ENCODE measurements at places on chromosomes 12 and 14.

DNA sequence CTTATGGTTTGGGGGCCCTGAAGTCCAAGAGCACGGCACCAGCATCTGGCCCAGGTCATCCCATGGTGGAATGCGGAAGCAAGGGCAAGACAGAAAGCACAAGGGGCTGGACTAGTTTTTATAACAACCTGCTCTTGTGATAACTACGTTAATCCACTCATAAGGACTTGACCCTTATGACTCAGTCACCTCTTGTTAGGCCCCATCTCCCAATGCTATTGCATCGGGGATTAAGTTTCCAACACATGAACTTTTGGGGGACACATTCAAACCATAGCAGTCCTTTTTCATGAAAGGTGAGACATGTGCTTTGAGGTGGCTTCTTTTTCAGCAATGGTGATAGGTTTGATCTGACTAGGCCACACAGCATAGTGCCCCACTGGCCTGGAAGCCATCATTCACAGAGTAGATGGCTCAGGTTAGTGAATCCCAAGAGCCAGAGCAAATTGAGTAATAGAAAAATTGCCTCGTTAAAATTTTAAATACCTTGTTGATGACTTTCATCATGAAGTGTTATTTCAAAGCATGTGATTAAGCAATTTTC is 12.1 kb downstream of the FRMD6 start:
- no peak overlapping the region for H3K4me3 ChIP-seq
- H3K27ac ChIP-seq = no peak overlapping the region
- H3K27me3 ChIP-seq = peaks cover 4% of the 10 kb centered on the region
- no peaks in the 10 kb centered on the region for H3K36me3 ChIP-seq
- no peaks in the 10 kb centered on the region for H3K4me1 ChIP-seq

GRCh38 chr14:36293824-36294223 is 26.6 kb downstream of the MBIP start:
- no peaks in the 10 kb centered on the region for H3K27me3 ChIP-seq
- DNase-seq = no peak
- H3K4me3 ChIP-seq = no peak overlapping the region
- H3K4me1 ChIP-seq = no peaks in the 10 kb centered on the region
- H3K36me3 ChIP-seq = peaks cover 16% of the 10 kb centered on the region
- no peak overlapping the region for H3K27ac ChIP-seq

DNA sequence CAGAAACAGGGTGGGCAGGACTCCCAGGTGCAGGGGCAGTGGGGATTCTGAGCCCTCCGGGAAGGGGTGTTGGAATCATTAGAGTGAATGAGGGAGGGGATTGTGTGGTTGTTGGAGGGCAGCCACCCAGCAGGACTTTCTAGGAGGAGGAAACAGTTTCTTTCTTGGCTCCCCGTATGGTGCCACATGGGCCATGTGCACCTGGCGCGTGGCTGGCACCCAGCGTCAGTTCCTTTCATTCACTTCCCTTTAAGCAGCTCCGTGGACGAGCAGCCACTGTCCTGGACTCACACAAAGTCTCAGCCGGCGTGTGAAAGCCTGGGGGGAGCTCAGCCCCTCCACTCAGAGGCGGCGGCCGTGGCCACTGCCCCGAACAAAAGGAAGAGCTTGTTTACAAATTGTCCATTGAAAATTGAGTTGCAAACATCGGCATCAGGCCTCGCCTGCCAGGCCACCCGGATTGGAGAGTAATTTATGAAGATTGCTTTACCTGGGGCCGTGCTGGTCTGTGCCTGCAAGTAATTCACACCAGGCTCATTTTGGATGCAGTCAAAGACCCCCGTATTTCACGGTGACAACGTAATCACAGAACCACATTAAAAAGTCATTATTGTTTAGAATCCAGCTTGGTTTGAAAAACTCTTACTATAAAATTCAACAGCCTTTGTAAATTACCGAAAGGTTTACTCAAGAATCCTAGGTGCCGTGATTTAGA is 101.7 kb upstream of the C14orf180 start:
- H3K36me3 ChIP-seq = no peaks in the 10 kb centered on the region
- no peak overlapping the region for H3K27ac ChIP-seq
- DNase-seq = no peak
- no peak overlapping the region for H3K4me3 ChIP-seq

- no peak overlapping the region for H3K4me3 ChIP-seq
- H3K27me3 ChIP-seq = no peaks in the 10 kb centered on the region
- H3K4me1 ChIP-seq = no peaks in the 10 kb centered on the region
- H3K36me3 ChIP-seq = no peaks in the 10 kb centered on the region
- no peak for DNase-seq
- H3K27ac ChIP-seq = no peak overlapping the region
These were observed 375.1 kb upstream of the DDHD1 start for GRCh38 chr14:53528185-53528671.

GRCh38 chr14:55240526-55241178 is 30.6 kb upstream of the FBXO34 start:
- no peaks in the 10 kb centered on the region for H3K36me3 ChIP-seq
- H3K4me1 ChIP-seq = no peaks in the 10 kb centered on the region
- H3K27me3 ChIP-seq = no peaks in the 10 kb centered on the region

DNA sequence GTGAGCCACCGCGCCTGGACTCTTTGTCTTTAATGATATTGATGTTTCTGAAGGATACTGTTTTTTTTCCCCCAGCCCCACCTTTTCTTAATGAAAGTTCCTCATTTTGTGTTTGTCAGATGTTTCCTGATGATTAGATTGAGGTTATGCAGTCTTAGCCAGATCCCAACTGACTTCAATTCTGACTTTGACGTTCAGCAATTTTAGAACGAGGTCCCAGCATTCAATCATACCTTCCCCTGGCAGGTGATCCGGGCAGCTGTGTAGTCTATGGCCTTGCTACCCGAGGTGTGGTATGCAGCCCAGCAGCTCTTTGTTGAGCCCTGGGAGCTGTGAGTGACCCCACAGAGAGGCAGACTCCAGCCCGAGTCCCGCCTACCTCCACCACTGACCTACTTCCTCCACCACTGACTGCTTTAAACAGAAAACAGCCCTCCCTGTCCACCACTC is 82.7 kb downstream of the LGMN start:
- H3K27ac ChIP-seq = peak overlapping the region; percentile 71
- H3K27me3 ChIP-seq = no peaks in the 10 kb centered on the region
- H3K4me3 ChIP-seq = no peak overlapping the region
- peaks cover 81% of the 10 kb centered on the region for H3K36me3 ChIP-seq

DNA sequence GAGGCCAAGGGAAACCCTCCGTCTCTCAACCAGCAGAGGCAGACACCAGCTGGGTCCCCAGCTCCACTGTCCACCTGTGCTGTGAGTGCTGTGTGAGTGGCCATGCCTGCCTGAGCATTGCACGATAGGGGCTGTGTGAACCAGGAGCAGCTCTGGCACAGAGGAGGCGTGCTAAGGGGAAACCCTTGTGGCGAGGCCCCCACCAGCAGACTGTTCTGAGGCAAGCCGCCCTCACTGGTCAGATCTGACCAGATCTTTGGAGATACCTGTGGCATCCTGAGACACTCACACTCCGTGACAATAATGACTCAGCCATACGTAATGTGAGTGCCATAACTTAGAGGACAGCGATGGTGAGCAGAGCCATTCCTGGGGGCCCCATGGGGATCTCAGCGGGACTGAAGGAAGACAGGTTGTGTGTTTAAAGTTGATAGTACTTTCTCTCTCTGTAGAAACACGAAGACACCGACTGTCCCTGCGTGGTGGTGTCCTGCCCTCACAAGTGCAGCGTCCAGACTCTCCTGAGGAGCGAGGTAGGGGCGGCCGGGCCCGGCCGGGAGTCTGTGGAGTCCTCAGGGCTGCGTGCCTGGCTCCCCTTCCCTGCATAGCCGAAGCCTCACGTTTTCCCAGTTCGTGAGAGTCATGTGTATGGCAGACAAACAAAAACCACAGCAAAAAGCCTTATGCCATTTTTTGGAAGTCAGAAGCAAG is 36.6 kb upstream of the AMN start:
- no peak for DNase-seq
- no peak overlapping the region for H3K4me3 ChIP-seq
- peaks cover 48% of the 10 kb centered on the region for H3K36me3 ChIP-seq
- H3K27me3 ChIP-seq = no peaks in the 10 kb centered on the region

DNA sequence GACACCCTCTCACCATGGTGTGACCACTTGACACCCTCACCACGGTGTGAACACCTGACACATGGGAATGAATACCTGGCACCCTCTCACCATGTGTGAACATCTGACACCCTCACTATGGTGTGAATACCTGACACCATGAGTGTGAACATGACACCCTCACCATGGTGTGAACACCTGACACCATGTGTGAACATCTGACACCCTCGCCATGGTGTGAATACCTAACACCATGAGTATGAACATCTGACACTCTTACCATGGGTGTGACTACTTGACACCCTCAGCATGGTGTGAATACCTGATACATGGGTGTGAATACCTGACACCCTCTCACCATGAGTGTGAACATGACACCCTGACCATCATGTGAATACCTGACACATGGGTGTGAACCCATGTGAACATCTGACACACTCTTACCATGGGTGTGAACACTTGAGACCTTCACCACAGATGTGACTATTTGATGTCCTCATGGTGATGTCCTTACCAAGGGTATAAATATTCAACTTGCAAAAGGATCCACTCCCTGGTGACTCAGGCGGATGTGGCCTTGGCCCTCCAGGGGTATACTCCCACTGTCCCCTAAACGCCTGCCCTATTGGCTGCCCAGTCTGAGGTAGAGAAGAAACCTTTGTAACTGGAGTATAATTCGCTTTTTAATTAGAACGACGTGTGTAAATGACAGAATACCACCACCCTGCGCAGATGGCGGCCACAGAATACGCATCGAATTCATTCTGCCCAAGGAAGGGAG is 29.1 kb downstream of the RFLNA start:
- H3K27me3 ChIP-seq = no peaks in the 10 kb centered on the region
- no peak overlapping the region for H3K27ac ChIP-seq
- DNase-seq = no peak
- no peak overlapping the region for H3K4me3 ChIP-seq
- no peaks in the 10 kb centered on the region for H3K4me1 ChIP-seq
- peaks cover 39% of the 10 kb centered on the region for H3K36me3 ChIP-seq

- no peak overlapping the region for H3K27ac ChIP-seq
- H3K36me3 ChIP-seq = no peaks in the 10 kb centered on the region
- peaks cover 7% of the 10 kb centered on the region for H3K27me3 ChIP-seq
- no peaks in the 10 kb centered on the region for H3K4me1 ChIP-seq
- H3K4me3 ChIP-seq = no peak overlapping the region
These were observed 5.1 kb downstream of the ACSS3 start for GRCh38 chr12:81083018-81083417.

DNA sequence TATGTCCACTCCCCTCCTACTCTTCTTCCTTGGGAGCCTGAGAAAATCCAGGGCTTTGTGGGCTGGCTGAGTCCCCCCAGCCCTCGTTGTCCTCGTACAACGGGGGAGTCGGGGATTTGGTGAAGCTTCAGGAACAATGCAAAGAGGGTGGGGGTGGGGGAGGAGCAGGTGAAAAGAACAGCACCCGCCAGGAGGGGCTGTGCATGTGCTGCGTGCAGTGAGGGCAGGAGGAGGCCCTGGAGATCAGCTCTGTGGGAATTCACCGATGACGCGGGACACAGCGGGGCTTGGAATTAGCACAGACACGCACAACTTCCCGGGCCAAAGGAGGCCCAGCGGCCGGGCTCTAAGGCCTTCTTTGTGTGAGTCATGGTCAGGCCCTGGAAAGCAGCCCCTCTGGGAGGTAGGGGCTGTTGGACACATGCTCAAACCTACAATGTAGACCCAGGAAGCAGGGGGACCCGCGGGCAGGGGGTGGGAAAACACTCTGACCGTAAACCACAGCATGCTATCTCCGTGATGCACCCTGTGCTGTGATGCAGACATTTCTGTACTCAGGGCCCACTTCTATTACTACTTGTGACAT is 32.8 kb downstream of the RBM19 start:
- no peak overlapping the region for H3K27ac ChIP-seq
- H3K4me1 ChIP-seq = no peaks in the 10 kb centered on the region
- no peak overlapping the region for H3K4me3 ChIP-seq
- H3K36me3 ChIP-seq = peaks cover 78% of the 10 kb centered on the region

DNA sequence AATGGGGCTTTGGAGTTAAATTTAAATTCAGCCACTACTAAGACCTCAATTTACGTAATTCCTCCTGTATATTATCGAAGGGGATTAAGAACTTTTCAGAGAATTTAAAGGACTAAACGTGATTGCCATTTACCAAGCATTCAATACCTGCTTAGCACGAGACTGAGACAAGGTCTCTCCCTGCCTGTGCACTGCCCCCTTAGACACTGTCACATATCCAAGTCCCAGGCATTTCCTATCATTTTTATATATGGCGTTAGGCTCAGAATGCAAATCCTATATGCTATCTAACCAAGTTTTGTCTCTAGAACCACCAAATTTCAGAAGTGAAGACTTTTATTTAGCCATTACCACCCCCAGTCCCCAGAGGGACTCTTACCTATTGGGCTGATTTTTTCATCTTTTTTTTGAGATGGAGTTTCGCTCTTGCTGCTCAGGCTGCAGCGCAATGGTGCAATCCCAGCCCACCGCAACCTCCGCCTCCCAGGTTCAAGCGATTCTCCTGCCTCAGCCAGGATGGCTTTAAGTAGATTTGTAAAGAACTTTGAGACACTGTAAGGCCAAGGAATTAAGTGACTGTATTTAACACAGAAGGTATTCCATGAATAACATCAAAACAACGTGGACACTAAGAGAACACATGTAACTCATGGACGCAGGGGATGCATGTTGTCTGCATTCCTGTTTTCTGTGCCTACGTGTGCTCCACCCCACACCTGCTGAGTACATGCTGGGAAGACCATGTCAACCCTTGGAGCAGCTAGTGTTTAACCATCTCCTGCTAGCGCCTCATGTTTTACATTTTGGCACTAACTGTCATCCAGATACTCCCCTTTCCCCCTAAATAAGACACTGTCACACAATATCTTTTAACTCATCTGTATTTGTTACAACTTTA is 6.4 kb downstream of the HSP90AA1 start:
- H3K36me3 ChIP-seq = peaks cover 66% of the 10 kb centered on the region
- no peak overlapping the region for H3K4me3 ChIP-seq
- no peak for DNase-seq
- no peaks in the 10 kb centered on the region for H3K27me3 ChIP-seq
- H3K4me1 ChIP-seq = peaks cover 22% of the 10 kb centered on the region

DNA sequence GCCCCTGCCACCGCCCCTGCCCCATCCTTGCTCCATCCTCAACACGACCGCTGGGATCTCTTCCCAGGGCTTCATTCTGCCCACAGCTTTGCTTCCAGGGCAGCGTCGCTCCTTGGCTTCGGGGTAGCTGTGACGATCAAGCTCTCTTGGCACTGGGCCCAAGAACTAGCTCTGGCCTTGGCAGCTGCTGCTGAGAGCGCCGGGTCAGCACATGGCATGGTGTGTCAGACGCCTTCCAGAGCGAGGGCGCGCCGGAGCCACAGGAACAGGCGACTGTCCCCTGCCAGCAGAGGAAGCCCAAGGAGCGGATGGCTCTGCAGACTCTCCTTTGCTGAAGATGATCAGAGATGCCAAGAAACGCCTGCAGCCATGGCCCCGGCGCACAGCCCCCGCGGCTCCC is 15.9 kb downstream of the RAB35 start:
- H3K27ac ChIP-seq = no peak overlapping the region
- H3K4me3 ChIP-seq = no peak overlapping the region
- DNase-seq = no peak
- peaks cover 38% of the 10 kb centered on the region for H3K4me1 ChIP-seq

- H3K27ac ChIP-seq = no peak overlapping the region
- no peak for DNase-seq
- no peaks in the 10 kb centered on the region for H3K27me3 ChIP-seq
- no peaks in the 10 kb centered on the region for H3K36me3 ChIP-seq
- no peaks in the 10 kb centered on the region for H3K4me1 ChIP-seq
- H3K4me3 ChIP-seq = no peak overlapping the region
These were observed 357.0 kb downstream of the CACNA1C start for GRCh38 chr12:2409656-2410265.
